ENCODE measurements at places on chromosomes 4 and X. TPM values are rescaled to one million over a fixed set of nuclear protein-coding genes. Genes with fewer than 3 reads are reported as not detected.

GRCh38 chr4:109233570-109233969 lies 68.9 kb downstream of the COL25A1 start:
- H3K36me3 ChIP-seq: no peaks in the 10 kb centered on the region
- H3K27ac ChIP-seq: no peak overlapping the region
- no peaks in the 10 kb centered on the region for H3K27me3 ChIP-seq
- DNase-seq: no peak
- H3K4me3 ChIP-seq: no peak overlapping the region
- no peaks in the 10 kb centered on the region for H3K4me1 ChIP-seq

The MAGEA10 gene
- not detected for total RNA-seq

The COL4A6 gene
- total RNA-seq: under 0.01 TPM

DNA sequence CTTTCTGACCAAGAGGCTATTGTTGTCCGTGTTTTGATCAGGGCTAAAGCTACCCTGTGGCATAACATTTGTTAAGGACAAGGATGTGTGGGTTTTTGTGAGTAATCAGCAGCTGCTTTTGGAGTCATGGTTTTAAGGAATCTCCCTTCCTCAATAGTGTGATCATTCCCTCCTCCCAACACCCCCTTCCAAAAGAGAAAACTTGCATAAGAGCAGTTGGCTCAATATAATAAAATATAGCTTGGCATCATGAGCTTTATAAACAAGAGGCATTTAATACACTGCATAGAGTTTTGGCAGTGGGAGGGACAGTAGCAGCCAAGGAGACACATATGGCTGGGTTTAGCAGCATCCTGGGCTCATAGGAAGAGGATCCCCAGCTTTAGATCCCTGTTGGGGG lies 84.7 kb downstream of the NHS start:
- no peaks in the 10 kb centered on the region for H3K36me3 ChIP-seq
- H3K27ac ChIP-seq: no peak overlapping the region
- no peaks in the 10 kb centered on the region for H3K27me3 ChIP-seq
- DNase-seq: no peak
- H3K4me1 ChIP-seq: no peaks in the 10 kb centered on the region

The UGT8 gene
- 8.9 TPM for total RNA-seq

The ZCCHC18 gene
- not detected for total RNA-seq

DNA sequence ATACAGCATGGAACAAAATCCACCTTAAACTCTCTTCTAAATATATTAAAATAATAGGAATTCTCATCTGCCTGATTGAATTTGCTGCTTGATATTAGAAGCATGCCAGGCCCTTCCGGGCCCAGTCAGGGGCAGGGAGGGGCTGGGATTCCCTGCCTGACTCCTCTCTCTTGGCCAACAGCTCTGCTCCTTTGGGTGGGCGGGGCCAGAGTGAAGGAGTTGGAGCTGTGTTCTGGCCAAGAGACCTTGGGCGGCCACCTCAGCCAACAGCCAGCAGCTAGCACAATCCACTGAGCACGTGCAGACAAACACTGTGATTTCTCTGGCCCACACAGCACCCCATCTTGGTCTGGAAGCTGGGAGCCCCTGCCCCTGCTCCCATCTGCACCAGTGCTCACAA lies 140.3 kb downstream of the PJA1 start:
- no peaks in the 10 kb centered on the region for H3K27me3 ChIP-seq
- DNase-seq: peak; percentile 36
- H3K4me1 ChIP-seq: no peaks in the 10 kb centered on the region
- no peak overlapping the region for H3K4me3 ChIP-seq
- H3K36me3 ChIP-seq: no peaks in the 10 kb centered on the region

- no peak overlapping the region for H3K4me3 ChIP-seq
- no peaks in the 10 kb centered on the region for H3K27me3 ChIP-seq
- peak; percentile 47 for DNase-seq
- H3K27ac ChIP-seq: peak overlapping the region; percentile 16
Observed at GRCh38 chr4:101279377-101279871, 67.9 kb downstream of the PPP3CA start.

DNA sequence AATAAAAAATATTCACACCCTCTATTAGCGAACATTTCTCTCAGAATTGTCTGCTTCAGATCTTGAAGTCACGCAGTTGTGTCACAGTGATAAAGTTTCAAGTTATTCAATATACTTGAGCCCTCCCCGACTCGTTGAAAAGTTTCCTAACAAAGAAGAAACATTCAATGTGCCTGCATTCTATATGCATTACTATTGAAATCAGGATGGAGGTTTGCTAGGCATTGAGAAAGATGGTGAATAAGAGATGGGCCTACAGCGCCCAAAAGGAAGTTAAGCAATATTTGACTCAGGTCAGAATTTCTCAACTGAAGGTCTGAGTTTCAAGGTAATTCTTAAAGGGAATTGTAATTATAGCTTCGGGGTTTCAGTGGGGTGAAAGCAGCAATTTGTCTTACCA lies 6.1 kb downstream of the TCEANC start:
- no peaks in the 10 kb centered on the region for H3K27me3 ChIP-seq
- H3K4me3 ChIP-seq: no peak overlapping the region
- no peaks in the 10 kb centered on the region for H3K36me3 ChIP-seq
- peaks cover 4% of the 10 kb centered on the region for H3K4me1 ChIP-seq
- no peak for DNase-seq

DNA sequence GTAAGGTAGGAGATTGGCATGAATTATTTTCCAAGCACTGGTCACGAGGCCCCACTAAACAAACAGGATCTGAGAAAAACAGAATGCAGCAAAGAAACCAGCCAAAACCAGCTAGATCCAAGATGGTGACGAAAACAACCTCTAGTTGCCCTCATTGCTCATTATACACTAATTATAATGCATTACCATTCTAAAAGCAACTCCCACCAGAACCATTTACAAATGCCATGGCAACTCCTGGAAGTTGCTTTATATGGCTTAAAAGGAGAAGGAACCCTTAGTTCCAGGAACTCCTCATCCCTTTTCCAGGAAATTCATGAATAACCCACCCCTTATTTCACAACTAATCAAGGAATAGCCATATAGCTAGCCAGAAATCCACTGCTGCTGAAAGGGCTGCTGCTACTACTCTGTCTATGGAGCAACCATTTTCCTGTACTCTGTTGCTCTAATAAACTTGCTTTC lies 69.3 kb downstream of the ABCB7 start:
- H3K36me3 ChIP-seq: no peaks in the 10 kb centered on the region
- H3K4me3 ChIP-seq: no peak overlapping the region
- no peak for DNase-seq
- H3K27ac ChIP-seq: no peak overlapping the region

GRCh38 chr4:104571341-104571740 lies 76.6 kb upstream of the CXXC4 start:
- H3K4me1 ChIP-seq: no peaks in the 10 kb centered on the region
- no peak overlapping the region for H3K27ac ChIP-seq
- DNase-seq: no peak
- no peaks in the 10 kb centered on the region for H3K36me3 ChIP-seq

The HPGDS gene
- total RNA-seq: 1.8 TPM

DNA sequence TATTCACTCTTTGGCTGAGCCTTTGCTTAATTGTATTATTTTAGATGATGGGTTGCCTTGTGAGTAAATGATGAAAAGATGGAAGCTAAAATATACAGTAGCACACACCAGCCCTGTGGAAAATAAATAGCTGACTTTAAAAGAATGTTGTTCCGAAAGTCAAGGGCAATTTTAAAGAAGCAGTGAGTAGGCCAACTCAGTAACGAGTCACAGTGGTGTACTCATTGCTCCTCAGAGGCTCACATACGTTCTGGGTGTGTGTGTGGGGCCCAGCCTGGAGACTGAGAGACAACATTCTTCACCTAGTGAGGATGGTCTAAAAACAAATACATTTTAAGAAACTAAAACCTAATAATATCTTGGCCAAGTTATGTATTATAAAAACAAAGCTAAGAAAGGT lies 640.3 kb downstream of the TRIML1 start:
- H3K4me1 ChIP-seq: no peaks in the 10 kb centered on the region
- no peak overlapping the region for H3K27ac ChIP-seq
- no peaks in the 10 kb centered on the region for H3K36me3 ChIP-seq
- no peak for DNase-seq
- no peaks in the 10 kb centered on the region for H3K27me3 ChIP-seq

- no peaks in the 10 kb centered on the region for H3K27me3 ChIP-seq
- no peak for DNase-seq
- no peak overlapping the region for H3K4me3 ChIP-seq
- H3K4me1 ChIP-seq: no peaks in the 10 kb centered on the region
- H3K36me3 ChIP-seq: no peaks in the 10 kb centered on the region
- no peak overlapping the region for H3K27ac ChIP-seq
Observed at GRCh38 chr4:141275834-141276233, 55.1 kb downstream of the ZNF330 start.

DNA sequence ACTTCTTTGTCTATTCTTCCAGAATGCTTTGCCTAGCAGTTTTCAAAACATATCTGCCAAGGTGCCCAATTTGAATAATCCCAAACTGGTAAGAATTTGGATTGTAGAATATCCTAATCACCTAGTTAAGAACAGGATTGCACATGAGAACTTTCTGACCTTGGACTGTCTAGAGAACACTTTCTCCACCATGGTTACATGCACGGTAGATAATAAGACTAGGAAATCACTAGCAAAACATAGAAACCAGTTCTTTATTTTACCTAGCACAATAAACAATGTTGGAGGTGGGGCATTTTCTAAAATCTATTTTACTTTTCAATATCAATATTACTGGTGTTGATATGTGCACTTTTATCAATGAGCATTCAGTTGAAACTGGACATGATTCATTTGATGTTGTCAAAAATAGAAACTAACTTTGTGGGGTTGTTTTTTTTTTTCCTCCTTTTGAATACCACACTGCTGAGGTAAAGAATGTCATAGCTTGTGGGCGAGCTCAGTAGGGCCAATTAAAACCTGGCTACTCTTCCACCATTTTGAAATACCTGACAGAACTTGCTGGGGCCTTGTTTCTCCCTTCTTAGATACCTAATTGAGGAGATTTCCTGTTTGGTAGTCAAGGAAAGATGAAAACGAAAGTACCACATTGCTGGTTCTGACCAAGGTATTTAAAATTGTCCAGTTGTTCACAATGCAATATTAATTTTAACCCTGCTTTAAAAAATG lies 10.4 kb downstream of the MID1IP1 start:
- no peak for DNase-seq
- H3K27me3 ChIP-seq: no peaks in the 10 kb centered on the region
- H3K4me3 ChIP-seq: no peak overlapping the region
- H3K4me1 ChIP-seq: peaks cover 32% of the 10 kb centered on the region
- no peak overlapping the region for H3K27ac ChIP-seq
- H3K36me3 ChIP-seq: no peaks in the 10 kb centered on the region

The STS gene
- 3.6 TPM for total RNA-seq

- H3K4me3 ChIP-seq: no peak overlapping the region
- peaks cover 23% of the 10 kb centered on the region for H3K4me1 ChIP-seq
- no peaks in the 10 kb centered on the region for H3K36me3 ChIP-seq
- DNase-seq: no peak
- no peaks in the 10 kb centered on the region for H3K27me3 ChIP-seq
Observed at GRCh38 chr4:140047786-140048185, 106.2 kb downstream of the MAML3 start.

- no peaks in the 10 kb centered on the region for H3K4me1 ChIP-seq
- H3K4me3 ChIP-seq: no peak overlapping the region
- DNase-seq: no peak
Observed at GRCh38 chr4:111433441-111433840, 711.8 kb upstream of the FAM241A start.

DNA sequence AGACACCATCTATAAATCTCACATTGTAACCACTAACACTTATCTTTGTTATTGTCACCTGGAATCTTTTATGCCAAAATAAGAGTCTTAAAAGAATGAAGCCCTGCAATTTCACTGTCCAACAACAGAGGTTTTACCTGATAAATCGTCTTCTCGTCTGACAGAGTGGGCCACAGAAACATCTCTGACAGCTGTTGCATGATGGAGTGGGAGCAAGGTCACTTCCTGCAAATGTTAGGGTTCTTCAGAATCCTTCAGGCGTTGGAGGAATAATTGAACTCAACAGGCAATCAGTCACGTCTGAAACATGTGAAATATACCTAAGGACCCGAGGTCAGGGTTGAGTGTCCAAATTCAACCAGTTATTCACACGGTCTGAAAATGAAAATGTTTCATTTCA lies 353.6 kb downstream of the TRIML1 start:
- no peaks in the 10 kb centered on the region for H3K4me1 ChIP-seq
- DNase-seq: no peak
- no peaks in the 10 kb centered on the region for H3K36me3 ChIP-seq
- H3K27ac ChIP-seq: no peak overlapping the region

DNA sequence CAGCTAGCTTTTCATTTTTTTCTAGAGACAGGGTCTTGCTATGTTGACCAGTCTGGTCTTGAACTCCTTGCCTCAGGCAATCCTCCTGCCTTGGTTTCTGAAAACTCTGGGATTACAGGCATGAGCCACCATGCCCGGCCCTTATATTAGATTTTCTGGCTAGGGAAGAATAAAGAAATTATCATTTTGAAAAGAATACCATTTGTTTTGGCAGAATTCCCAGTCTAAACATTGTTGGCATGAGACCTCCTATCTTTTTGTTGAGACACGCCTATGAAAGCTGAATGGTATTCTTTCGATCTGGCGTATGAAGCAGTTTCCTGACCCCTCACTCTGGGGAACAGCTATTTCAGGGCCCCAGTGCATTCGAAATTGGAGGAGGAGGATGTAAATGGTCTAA lies 107.0 kb downstream of the REPS2 start:
- H3K4me3 ChIP-seq: no peak overlapping the region
- DNase-seq: no peak
- no peaks in the 10 kb centered on the region for H3K36me3 ChIP-seq

- H3K27ac ChIP-seq: no peak overlapping the region
- H3K36me3 ChIP-seq: no peaks in the 10 kb centered on the region
- DNase-seq: no peak
- H3K4me1 ChIP-seq: no peaks in the 10 kb centered on the region
- H3K27me3 ChIP-seq: no peaks in the 10 kb centered on the region
- H3K4me3 ChIP-seq: no peak overlapping the region
Observed at GRCh38 chr4:82645936-82646565, 84.3 kb upstream of the TMEM150C start.

- H3K27ac ChIP-seq: no peak overlapping the region
- H3K4me3 ChIP-seq: no peak overlapping the region
- no peak for DNase-seq
- H3K36me3 ChIP-seq: no peaks in the 10 kb centered on the region
- H3K4me1 ChIP-seq: no peaks in the 10 kb centered on the region
Observed at GRCh38 chr4:143289370-143289769, 47.3 kb upstream of the GAB1 start.

- no peak overlapping the region for H3K4me3 ChIP-seq
- peak; percentile 24 for DNase-seq
- H3K36me3 ChIP-seq: no peaks in the 10 kb centered on the region
- H3K27me3 ChIP-seq: no peaks in the 10 kb centered on the region
- H3K27ac ChIP-seq: no peak overlapping the region
Observed at GRCh38 chrX:13699183-13699826, 10.4 kb downstream of the RAB9A start.

- H3K4me1 ChIP-seq: no peaks in the 10 kb centered on the region
- H3K27ac ChIP-seq: no peak overlapping the region
- no peak overlapping the region for H3K4me3 ChIP-seq
- H3K27me3 ChIP-seq: no peaks in the 10 kb centered on the region
- no peak for DNase-seq
Observed at GRCh38 chr4:47784222-47784621, 53.6 kb downstream of the CORIN start.

GRCh38 chr4:182067828-182068227 lies 175.4 kb upstream of the TENM3 start:
- H3K36me3 ChIP-seq: no peaks in the 10 kb centered on the region
- no peak overlapping the region for H3K4me3 ChIP-seq
- no peak overlapping the region for H3K27ac ChIP-seq
- H3K27me3 ChIP-seq: no peaks in the 10 kb centered on the region

The CT55 gene
- not detected for total RNA-seq

All from body of pancreas (tissue), 4 donors.